ENCODE measurements at places on chromosomes 16 and 17.

GRCh38 chr16:81390840-81391239, 53.8 kb upstream of the CMIP start:
- DNase-seq, result no peak

DNA sequence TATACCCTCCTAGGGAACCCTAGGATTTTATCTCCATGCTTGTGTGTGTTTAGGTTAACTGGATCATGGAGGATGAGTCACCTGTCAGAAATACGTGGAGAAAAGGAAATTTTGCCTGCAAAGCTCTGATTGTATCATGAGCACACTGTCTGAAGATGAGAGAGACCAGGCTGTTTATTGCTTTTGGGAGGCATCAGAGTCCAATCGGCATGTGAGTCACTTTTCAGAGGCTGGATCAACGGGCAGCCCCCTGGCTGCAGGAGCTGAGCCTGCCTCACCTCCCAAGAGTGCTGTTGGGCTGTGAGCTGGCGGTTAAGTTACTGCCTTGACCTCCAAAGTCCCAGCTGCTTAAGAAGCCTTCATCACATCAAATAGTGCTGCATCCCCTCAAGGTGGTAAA, 41.5 kb upstream of the MED9 start:
- DNase-seq, result no peak

- no peak for DNase-seq
These were observed 33.1 kb downstream of the DNAH3 start for GRCh38 chr16:21117567-21117966.

- DNase-seq, result no peak
These were observed 10.7 kb downstream of the XYLT1 start for GRCh38 chr16:17459903-17460521.

DNA sequence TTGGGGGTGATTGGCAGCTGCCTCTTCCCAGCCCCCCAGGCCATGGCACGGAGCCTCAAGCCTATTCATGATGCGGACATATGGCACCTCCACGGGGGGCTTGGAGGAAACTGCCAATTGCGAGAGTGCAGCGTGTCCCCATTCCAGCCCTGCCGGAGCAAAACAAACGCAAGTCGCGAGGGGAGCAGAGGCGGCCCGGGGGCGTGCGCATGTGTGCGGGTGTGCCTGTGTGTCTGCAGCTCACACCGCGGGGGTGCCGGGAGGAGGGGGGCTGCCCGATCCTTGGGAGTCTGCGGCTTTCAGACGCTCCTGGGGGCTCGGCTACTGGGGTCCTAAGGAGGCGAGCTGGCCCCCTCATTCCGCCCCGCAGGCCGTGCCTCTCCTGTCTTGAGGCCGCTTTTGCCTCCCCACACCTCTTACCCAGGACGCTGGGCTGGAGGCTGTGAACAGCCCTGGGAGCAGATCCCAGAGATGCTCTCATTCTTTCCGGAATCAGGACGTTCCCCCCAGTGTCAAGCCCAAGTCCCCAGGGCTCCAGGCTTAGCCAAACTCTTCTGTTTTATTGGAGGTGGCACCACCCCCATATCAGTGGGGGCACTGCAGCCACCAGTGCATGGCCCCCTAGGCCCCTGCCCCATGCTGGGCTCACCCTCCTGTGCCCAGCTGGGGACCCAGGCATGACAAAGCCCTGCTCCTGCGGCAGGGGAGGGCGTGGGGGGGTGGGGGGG, 29.1 kb downstream of the ENDOV start:
- no peak for DNase-seq

GRCh38 chr17:58043221-58044181, 36.5 kb upstream of the SRSF1 start:
- DNase-seq, result no peak

GRCh38 chr17:82577300-82577699, 57.8 kb downstream of the FOXK2 start:
- DNase-seq, result no peak

- DNase-seq, result no peak
These were observed 13.8 kb downstream of the PKD1 start for GRCh38 chr16:2121853-2122252.

DNA sequence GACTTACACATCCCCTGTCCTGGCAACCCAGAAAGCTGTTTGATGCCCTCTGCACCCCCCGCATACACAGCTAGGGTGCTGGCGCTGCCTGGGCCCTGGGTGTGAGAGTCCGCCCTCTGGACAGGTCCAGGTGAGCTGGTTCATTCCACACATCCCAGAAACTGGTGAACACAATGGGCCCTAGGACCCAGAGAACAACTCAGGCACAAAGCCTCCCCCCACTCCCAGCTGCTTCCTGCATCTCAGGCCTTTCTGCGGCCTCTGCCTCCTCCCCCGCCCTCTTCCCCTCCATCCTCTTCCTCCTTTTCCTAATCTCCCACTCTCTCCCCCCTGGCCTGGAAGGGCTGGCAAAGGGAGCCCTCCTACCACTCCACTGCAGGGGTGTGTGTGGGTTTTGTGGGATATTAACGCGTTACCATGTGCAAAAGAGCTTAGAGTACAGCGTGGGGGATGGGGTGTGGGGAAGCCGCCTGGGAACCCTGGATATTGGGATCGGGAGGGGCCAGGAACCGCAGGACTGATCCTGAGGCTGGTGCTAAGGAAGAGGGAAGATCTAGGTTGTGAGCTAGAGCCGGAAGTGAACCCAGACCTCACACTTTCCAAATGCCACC, 1.6 kb upstream of the PPP1R9B start:
- DNase-seq, result no peak

- no peak for DNase-seq
These were observed 22.0 kb upstream of the NPTX1 start for GRCh38 chr17:80498242-80498919.

DNA sequence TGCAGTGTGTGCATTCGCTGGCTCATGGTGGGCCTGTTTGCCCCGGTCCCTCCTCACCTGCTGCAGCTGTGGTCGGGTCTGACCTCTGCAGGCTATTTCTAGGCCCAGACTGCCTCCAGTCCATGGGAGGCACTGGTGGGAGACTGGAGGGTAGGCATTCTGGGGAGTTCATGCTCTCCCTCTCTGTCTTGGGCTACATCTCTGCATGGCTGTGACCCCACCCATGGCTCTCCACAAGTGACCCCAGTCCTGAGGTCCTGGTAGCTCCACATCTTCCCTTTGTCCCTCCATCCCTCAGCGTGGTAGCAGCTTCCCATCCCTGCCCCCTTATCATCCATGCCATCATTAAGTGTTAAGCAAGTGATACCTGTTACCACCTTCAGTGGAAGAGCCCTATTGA, 107.8 kb upstream of the SEC14L1 start:
- no peak for DNase-seq

GRCh38 chr17:69012895-69013805, 47.6 kb downstream of the ABCA9 start:
- DNase-seq, result no peak

DNA sequence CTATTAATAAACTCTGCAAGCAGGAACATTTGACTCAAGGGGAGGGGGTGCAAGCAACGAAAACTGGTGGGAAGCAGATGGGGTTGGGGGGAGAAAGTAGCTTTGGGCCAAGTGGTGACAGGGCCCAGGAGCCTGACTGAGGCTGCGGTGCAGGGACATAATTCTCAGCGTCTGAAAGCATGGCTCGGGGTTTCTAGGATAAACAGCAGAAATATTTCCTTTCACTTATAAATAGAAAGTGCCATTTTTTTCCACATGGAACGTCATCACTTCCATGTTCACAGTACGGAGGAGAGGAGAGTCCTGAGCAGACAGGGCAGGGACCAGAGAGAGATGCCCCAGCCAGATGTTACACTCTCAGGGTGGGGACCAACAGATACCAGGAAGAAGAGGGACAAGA, 197.1 kb downstream of the ZFHX3 start:
- no peak for DNase-seq

DNA sequence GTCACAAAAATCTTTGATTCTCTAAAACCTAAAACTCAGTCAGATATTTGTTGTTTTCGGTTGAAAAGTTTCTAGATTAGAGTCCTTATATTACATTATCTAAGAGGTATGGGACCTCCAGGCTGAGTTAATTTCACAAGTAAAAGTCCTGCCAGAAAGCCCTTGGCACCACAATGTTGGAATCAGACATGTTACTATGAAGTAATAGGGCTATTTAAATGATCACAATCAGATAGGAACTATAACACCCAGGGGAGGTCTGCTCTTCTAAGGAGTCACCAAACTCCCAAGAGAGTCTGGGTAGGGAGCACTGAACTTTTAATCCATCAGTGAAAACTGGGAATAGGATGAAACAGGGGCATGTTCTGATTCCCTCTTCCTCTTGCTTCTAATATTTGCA, 54.2 kb downstream of the WIPI1 start:
- DNase-seq, result no peak

DNA sequence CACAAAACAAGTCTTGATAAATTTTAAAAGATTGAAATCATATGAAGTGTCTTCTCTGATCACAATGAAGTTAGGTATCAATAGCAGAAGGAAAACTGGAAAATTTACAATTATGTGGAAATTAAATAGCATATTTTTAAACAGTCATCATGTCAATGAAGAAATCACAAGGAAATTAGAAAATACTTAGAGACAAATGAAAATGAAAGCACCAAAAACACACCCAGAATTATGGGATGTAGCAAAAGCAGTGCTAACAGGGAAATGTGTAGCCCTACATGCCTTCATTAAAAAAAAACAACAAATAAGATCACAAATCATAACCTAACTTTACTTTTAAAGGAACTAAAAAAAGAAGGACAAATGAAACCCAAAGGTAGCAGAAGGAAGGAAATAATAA, 7.5 kb upstream of the IL21R start:
- DNase-seq, result no peak

DNA sequence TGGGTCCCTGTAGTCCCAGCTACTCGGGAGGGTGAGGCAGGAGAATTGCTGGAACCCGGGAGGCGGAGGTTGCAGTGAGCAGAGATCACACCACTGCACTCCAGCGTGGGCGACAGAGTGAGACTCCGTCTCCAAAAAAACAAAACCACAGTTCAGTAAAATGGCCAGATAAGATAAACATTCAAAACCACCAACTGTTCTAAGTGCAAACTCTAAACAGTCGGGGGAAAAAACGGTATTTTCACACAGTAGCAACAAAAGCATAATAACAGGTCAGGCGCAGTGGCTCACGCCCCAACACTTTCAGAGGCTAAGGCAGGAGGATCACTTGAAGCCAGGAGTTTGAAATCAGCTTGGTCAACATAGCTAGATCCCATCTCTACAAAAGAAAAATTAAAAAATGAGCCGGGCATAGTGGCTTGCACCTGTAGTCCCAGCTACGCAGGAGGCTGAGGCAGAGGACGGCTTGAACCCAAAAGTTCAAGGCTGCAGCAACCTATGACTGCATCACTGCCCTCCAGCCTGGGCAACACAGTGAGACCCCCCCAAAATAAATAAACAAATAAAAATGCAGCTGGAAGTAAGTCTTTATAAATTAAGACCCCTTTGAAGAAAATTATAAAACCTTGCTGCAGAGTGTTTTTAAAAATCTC, 10.8 kb upstream of the HASPIN start:
- DNase-seq, result no peak

GRCh38 chr16:50742576-50743200, 802 bp downstream of the CYLD start:
- DNase-seq, result no peak

GRCh38 chr17:68288804-68289203, 2.1 kb downstream of the SLC16A6 start:
- no peak for DNase-seq

GRCh38 chr17:62109378-62109902, 44.4 kb upstream of the MED13 start:
- DNase-seq, result no peak

- DNase-seq, result no peak
These were observed 5.0 kb downstream of the CTF1 start for GRCh38 chr16:30901201-30902028.

DNA sequence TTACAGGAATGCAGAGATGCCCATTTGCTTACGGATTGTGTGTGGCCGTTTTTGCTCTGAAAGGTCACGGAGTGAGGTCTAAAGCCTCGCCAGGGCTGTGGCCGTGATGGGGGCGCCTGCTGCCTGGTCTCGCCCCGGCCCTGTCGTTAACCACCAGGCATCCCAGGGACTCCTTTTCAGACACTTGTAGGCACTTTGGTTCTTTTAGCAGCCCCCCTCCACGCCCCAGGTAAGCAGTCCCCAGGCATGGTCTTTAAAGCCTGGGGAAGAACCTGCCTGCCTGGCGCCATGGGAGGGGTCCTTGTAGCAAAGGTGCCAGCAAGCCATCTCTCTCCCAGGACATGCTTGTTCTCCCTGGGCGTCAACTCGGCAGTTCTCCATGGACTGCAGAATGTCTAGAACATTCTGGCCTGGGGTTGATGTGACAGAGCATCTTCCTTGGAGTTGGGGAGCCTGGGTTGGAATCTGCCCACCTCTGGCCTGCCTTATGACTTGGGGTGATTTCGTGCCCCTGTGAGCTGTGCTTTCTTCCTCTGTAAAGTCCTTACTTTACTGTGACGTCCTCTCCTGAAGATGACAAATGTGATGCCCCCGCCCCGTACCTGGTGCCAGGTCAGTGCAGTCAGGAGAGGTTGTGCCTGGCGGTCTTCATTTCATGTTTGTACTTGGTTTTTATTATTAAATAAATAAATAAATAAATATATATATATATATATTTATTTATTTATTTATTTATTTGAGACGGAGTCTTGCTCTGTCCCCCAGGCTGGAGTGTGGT, 5.4 kb downstream of the KCTD5 start:
- DNase-seq, result no peak
